ENCODE measurements at places on chromosomes 16 and 17. TPM values are rescaled to one million over a fixed set of nuclear protein-coding genes. Genes with fewer than 3 reads are reported as not detected.

GRCh38 chr17:15260376-15261257, 4.5 kb downstream of the PMP22 start:
- peak; percentile 80 for ATAC-seq

The RUNDC3A gene
- total RNA-seq = 6.0 TPM

DNA sequence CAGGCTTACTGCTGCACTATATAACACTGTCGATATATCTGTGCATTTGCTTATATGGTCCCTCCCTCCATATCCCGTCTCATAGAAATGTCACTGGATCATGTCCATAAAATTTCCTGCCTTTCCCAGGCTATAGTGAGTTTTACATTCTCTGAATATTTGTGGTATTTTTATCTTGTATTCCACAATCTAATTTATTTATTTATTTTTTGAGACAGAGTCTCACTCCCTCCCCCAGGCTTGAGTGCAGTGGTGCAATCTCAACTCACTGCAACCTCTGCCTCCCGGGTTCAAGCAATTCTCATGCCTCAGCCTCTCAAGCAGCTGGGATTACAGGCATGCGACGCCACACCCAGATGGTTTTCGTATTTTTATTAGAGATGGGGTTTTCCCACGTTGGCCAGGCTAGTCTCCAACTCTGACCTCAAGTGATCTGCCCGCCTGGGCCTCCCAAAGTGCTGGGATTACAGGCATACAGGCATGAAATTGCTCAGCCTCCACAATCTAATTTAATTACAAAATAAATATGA, 12.9 kb downstream of the TRIM37 start:
- ATAC-seq = no peak

DNA sequence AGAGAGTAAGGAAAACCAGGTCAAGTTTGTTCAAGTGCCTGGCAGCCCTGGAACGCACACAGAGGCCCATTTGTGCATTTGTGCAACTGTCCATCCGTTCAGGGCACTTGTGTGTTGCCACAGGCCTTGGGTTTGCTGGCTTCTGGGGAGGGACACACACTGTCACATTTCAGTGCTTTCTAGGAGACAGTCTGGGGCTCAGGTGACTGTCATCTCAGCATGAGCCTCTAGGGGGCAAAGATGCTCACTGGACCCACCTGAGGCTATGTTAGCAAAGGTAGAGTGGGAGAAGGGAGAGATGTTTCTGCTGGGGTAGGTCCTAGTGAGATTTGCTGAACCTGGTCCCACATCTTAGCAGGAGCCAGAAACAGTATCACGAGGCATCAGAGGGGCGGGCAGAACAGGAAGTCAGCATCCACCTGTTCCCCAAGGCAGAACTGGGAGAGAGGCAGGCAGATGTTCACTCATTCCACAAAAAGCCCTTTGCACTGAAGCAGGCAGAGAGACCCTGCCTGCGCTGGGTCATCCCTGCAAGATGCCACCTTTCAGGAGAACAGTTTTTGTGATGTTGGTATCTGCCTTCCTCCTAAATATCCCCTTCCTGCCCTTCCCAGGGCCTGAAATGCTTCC, 48.5 kb downstream of the RAI1 start:
- ATAC-seq = peak; percentile 49

- ATAC-seq = no peak
Observed at GRCh38 chr16:68087688-68088087, 2.5 kb downstream of the NFATC3 start.

The RPRML gene
- not detected for total RNA-seq

DNA sequence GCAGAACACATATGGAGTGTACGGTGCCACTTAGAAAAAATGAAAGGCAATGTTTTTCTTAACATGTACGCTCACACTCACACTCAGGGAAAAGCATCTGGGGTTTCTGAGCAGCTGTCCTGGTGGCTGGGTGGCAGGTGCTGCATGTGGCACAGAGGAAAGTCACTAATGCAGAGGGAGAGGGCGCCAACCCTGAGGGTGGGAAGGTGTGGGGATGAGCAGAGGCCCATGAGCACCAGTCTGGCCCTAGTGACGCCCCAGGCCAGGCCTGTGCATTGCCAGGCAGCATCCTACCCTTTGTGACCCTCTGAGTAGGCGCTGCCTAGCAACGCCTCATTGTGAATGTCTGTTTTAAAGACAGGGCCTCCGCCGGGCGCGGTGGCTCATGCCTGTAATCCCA, 19.1 kb upstream of the LCMT1 start:
- ATAC-seq = no peak

DNA sequence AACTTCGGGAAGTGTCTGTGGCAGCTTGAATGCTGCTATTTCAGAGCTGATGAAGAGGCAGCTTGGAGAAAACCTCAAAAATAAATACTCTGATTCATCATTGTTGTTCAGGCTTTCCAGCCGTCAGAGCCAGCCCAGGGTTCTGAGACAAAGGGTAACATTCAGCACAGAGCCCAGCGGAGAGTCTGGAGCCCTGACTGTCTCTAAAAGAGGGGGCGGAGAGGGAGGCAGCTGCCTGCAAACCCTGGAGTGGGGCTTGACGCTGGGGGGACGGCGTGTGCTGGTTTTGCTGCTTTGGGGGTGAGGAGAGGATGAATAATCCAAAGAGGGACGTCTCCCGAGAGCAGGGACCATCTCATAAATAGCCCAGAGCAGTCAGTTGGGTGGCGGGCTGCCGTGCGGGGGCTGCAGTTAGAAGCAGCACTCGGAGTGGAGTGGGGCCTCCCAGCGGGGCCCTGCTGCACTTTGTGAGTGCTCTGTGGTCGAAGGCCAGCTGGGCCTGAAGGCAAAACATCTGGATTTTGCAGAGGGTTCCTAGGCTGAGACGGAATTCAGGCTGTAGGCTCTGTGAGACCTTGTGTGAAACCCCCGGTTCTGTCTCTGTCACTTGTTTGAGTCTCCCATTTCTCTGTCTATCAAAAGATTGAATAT, 237.8 kb downstream of the PRKCA start:
- ATAC-seq = peak; percentile 23

The PMP22 gene
- total RNA-seq = 6.3 TPM

The RMI2 gene
- total RNA-seq = 11.0 TPM

- no peak for ATAC-seq
Observed at GRCh38 chr17:50303596-50303995, 29.3 kb downstream of the TMEM92 start.

DNA sequence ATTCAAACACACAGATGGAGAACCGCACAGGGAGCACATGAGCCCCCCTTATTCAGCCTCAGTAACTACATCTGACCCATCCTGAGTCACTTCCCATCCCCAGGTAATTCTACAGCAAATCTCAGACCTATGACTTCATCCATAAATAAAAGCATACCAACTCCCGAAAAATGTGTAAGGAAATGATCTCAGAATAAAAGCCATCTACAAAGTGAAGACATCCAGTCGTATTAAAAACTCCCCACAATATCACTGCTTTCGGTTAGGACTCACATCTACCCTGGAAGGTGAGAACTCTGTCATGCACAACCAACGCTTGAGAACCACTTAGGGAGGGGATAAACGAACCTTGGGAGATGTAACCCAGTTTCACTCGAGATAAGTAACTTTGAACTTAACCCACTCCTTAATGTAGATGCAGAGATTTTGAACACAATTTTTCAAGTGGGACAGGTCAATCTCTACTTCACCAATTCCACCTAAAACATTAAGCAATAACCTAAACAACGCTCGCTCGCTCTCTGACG, 1.3 kb downstream of the USP36 start:
- ATAC-seq = no peak

- ATAC-seq = no peak
Observed at GRCh38 chr16:57066625-57067024, 25.8 kb upstream of the CPNE2 start.

GRCh38 chr17:34246446-34246845, 8.6 kb upstream of the CCL2 start:
- no peak for ATAC-seq

DNA sequence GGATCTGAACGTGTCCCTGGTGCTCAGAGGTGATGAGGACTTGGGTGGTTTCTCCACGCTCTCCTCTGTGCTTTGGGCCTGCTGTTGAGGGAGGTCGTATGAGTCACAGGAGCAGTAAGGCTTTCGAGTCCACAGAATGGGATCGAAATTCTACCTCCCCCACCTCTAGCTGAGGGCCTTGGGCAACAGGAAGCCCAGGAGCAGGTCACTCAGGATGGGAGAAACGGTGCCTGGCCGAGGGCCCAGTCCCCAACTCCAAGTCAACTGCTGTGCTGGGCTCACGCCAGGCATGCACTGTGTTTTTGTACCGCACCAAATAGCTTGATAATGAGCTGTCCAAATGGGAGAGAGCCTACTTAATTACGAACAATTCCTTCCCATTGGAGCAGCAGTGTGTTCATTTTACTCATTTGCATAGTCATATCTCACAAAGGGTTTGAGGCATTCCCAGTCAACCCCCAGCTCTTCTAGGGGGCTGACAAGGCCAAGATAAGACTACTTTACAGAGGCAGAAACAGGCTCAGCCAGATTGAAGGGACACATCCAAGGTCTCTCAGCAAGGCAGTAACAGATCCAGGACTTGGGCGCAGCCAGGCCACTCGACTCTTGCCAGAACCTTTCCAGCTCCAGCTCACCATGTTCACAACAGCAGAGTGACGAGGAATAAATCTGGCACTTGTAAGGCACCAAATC, 53.6 kb downstream of the WNT3 start:
- ATAC-seq = peak; percentile 28

- no peak for ATAC-seq
Observed at GRCh38 chr17:59652119-59652518, 32.4 kb downstream of the CLTC start.

- no peak for ATAC-seq
Observed at GRCh38 chr17:67063141-67063540, 18.8 kb downstream of the CACNG1 start.

GRCh38 chr17:10156948-10157607, 41.3 kb downstream of the GAS7 start:
- no peak for ATAC-seq

The EVI2B gene
- total RNA-seq = 1.3 TPM

DNA sequence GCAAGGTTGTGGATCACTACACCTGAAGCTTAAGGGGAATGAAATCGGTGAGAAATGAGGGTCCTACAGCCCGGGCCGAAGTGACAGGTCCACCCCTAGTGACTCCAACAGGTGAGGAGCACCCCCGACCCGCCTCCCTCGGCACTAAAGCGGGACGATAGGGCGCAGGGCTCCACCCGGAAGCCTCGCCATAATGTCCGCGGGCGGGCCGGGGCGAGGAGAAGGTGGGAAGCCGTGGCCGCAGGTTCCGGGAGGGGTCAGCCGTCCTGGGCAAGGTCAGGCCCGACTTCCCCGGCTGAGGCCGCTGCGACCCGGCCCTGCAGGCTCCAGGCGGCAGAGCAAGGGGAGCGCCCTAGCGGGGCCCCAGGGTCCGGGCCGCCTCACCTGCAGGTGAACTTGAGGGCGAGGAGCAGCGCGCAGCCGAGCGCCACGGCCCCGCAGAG, 543 bp downstream of the TXNDC11 start:
- peak; percentile 45 for ATAC-seq

DNA sequence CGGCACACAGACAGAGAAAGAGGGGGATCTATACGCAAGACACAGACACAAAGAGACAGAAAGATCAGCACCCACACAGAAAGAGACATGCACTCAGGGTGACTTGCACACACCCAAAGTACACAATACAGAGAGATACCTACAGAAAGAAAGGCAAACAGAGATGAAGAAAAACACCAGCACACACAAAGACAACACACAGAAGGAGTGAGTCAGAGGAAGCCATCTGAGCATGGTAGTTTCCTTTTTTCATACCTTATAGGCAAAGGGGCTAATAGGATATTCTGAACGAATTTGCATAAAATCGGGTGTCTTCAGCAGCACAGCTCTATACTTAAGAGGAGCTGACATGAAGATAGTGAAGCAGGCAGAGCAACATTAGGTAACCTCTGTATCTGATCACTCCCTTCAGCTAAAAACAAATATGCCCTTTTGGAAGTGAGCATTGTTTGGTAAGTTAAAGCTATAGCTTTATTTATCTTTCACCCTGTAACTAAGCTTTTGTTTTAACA, 198.6 kb downstream of the AATF start:
- peak; percentile 89 for ATAC-seq

All from esophagus mucosa (tissue), 1 donor.